HuH-7 (cell line): ENCODE measurements at places on chromosomes 16 and 17.

DNA sequence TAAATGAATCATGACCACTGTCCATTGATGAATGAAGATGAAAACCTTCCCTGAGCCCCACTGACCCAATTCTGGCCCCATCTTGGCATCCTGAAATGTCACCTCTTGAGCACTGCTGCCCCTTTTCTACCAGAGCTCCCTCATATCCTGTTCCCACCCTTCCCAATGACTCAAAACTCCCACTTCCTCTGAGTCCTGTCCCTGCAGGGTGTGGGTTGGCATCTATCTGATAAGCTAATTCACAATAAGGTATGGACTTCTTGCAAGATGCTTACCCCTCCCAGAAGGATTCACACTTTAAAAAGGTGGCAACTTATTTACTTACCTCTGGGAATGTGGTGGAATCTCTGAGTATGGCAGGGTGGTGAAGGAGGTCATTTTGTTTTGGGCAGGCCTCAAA lies 13.3 kb upstream of the CSNK2A2 start:
- DNase-seq: no peak

DNA sequence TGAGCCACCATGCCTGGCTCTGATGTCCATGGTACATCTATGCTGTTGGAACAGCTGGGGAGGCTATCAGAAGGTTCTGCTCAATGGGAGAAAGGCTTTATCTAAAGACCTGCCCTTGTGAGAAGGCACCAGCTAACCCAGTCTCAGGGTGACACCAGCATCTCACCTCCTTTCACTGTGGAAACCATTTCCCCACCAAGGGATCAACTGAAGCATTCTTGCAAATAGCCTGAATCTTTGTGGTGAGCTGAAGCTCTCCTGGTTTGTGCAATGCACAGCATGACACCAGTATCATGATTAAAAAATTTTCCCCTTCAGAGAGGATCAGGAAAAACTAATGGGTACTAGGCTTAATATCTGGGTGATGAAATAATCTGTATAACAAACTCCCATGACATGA lies 5.1 kb downstream of the CCL18 start:
- no peak for DNase-seq

DNA sequence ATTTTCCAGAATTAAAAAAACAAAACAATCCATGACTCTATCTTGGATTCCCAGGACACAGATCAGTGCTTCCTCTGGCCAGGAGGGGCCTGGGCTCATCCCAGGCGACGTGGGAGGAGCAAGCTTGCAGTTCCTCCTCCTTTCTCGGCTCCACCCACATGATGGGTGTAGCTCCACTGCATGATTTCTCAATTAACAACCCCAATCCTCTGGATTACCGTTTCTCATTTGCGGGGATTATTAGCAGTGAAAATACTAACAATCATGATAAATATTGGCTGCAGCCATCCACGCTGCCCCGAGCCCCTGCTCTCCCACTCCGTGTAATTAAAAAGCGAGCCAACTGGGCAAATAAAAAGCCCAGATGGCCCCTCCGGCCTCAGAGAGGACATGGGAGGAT lies 46.4 kb upstream of the SDK2 start:
- no peak for DNase-seq

- DNase-seq: no peak
These were observed 243.9 kb upstream of the TBX2 start for GRCh38 chr17:61155590-61156237.

GRCh38 chr16:6918646-6919045 lies 414.0 kb upstream of the RBFOX1 start:
- DNase-seq: no peak

GRCh38 chr17:37772982-37773381 lies 28.1 kb upstream of the HNF1B start:
- no peak for DNase-seq

GRCh38 chr17:63437287-63438091 lies 8.6 kb downstream of the CYB561 start:
- DNase-seq: no peak

DNA sequence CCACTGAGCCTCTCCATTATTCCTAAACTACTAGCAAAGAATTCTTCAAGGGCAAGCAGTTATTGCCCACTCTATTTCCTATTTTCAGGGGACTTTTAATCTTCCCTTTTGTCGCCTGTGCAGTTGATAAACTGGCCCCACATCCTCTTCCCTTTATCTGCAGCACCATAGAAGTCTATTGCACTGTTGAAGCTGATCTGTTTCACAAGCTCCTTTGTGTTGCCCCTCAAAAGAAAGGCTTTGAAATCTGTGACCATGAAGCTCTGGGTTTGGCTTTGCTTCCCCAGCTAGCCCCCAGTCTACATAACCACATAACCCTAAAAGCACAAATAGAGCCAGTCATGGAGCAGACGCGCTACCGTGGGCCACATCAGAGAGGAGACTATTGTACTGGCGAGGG lies 37.1 kb downstream of the CDRT15 start:
- no peak for DNase-seq

DNA sequence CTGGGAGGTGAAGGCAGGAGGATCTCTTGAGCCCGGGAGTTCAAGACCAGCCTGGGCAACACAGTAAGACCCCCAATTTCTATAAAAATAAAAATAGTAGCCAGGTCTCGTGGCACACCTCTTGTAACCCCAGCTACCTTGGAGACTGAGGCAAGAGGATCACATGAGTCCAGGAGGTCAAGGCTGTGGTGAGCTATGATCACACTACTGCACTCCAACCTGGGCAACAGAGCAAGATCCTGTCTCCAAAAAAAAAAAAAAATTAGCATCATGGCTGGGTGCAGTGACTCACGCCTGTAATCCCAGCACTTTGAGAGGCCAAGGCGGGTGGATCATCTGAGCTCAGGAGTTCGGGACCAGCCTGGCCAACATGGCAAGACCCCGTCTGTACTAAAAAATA lies 6.7 kb upstream of the CBX2 start:
- DNase-seq: no peak

DNA sequence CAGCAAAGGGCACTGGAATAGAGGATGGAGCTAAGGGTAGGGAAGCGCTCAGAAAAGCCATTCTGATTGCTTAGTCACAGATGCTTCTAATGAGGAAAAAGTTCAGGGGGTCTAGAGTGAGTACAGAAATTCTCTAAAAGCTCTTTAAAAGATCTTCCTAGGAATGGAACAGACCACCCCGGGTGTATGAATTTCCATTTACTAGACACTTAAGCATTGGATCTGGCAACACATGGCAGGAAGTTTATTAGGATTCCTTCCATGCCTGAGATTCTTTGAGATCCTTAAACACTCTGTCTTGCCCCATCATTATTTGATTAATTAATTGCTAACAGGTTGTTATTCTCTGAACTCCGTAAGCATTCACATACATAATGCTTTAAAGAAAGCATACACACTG lies 8.5 kb downstream of the KRTAP9-7 start:
- no peak for DNase-seq

- no peak for DNase-seq
These were observed 295.3 kb downstream of the SEC14L1 start for GRCh38 chr17:77436058-77436442.

DNA sequence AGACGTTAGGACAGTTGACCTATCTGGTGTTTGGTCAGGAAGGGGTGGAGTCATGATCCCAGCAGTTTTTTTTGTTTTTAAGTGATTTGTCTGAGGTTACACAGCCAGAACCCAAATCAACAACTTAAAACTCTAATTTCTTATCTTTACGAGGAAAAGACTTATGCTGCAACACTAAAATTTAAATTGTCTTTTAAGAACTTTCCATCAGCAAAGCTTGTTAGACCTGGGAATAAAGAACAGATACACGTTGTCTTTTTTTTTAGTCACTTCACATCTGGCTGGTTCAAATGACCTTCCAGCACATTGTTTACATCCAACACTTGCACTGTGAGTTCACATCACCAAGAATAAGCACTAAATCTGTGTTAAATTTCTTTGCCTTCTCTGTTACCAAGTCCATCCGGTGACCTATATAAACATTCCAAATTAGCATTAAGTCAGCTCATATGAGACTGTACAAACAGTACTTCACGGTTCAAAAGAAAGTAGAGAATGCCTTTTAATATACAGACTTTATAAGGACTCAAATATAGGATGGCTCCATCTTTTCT lies 115.0 kb downstream of the HS3ST2 start:
- no peak for DNase-seq
